Stimulated activated CD8-positive, alpha-beta memory T cell treated with anti-CD3 and anti-CD28 coated beads, Interleukin-15, amount 100 ng/mL, for 48 hours (primary cell): ENCODE measurements at places on chromosomes 5 and 9.

GRCh38 chr5:165829504-165829903, 2324.1 kb downstream of the MAT2B start:
- no peak for DNase-seq

- no peak for DNase-seq
Measured at GRCh38 chr5:120151825-120152224, 312.3 kb upstream of the PRR16 start.

DNA sequence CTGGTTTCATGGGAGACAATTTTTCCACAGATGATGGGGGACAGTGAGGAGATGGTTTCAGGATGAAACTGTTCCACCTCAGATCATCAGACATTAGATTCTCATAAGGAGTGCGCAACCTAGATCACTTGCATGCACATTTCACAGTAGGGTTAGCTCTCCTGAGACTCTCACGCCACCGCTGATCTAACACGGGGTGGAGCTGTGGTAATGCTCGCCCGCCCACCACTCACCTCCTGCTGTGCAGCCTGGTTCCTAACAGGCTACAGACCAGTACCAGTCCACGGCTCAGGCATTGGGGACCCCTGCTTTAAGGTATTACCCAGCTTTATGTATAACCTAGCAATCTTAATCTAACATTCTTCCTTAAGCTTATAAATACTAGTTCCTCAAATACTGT, 35.6 kb downstream of the TTC39B start:
- no peak for DNase-seq

GRCh38 chr5:89968958-89969381, 440.6 kb downstream of the CETN3 start:
- no peak for DNase-seq

GRCh38 chr5:93054424-93055163, 526.4 kb downstream of the NR2F1-AS1 start:
- no peak for DNase-seq

GRCh38 chr5:172410662-172411483, 43.5 kb downstream of the SH3PXD2B start:
- DNase-seq: no peak

- no peak for DNase-seq
Measured at GRCh38 chr9:97880336-97880735, 27.3 kb downstream of the FOXE1 start.
